ENCODE measurements at places on chromosomes 5 and 9.

- peak; percentile 72 for DNase-seq
Measured at GRCh38 chr9:108469654-108470053, 386.1 kb downstream of the ACTL7B start.

GRCh38 chr5:54013556-54014194, 296.7 kb downstream of the ARL15 start:
- peak; percentile 85 for DNase-seq

DNA sequence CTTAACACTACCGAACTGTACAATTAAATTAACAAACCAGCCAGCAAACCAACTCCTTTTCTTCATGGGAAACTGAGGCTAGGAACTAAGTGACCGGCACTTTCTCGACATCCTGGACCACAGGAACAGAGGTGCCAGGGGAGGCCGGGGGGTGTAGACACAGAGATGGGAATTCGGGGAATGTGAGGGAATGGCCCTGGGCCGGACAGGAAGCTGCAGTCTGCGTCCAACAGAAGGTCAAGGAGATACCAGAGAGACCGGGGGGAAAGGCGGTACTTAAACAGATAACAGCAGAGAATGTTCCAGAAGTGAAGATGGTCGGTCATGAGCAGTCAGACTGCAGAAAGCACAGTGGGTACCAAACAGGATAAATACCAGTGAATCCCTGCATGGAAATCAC, 40.3 kb downstream of the DBH start:
- DNase-seq: no peak

GRCh38 chr5:100889165-100889743, 13.8 kb downstream of the ST8SIA4 start:
- no peak for DNase-seq

- DNase-seq: no peak
Measured at GRCh38 chr5:164184158-164184557, 678.7 kb downstream of the MAT2B start.

DNA sequence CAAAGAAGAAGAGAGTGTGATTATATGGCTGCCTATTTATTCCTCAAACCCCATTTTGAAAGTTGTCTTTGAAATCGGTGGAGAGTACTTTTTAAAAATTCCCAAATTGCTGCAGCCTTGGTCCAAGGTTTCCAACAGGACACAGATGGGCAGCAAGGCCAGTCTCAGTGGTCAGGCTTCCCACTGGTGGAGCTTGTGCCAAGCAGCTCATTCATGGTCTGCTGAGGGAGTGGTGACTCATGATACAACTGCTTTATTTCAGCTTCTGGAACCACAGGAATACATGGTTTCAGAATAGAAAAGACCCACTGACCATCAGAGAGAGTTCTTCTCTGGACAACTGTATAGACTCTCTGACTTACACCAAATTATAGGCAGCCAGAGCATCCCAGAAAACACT, 673.1 kb upstream of the KLF4 start:
- peak; percentile 69 for DNase-seq

- DNase-seq: no peak
Measured at GRCh38 chr5:133936651-133937015, 31.8 kb downstream of the C5orf15 start.

DNA sequence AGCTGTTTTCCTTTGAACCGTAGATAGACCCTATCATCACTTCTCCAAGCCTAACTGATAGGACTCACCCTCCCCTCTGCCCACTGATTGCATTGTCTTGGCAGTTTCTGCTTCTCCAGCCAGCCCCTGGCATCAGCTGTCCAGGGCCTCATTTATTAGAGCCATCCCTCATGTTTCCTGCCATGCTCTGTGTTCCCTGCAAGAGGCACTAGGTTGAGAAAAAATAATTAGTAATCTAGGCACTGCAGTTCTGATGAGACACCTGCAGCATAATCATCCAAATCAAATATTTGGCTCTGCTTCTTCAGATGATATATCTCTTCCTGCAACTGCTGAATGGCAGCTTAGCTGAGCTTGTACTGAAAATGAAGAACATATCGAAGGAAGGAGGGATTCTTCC, 303.0 kb upstream of the TLE4 start:
- DNase-seq: no peak

GRCh38 chr9:89806371-89807100, 201.7 kb downstream of the GADD45G start:
- peak; percentile 79 for DNase-seq

DNA sequence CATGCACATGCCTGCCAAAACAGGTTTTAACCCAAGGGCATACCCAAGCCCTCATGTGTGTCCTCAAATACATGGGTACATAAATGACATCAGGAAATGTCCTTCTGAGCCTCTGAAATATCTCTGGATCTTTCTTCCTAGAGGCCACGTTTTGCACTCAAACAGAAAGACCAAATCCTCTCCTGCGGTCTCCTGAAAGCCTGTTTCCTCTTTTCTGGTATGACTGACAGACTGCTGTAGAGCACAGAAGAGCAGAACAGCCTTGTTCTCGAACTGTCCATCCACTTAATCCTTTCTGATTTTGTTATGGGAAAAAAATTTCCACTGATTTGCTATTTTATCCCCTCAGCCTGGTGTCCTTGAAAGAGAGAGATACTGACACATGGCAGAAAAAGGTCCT, 107.2 kb downstream of the ASTN2 start:
- DNase-seq: no peak

GRCh38 chr5:27906481-27906880, 868.1 kb upstream of the CDH9 start:
- DNase-seq: no peak

GRCh38 chr5:44847206-44847852, 38.6 kb downstream of the MRPS30 start:
- no peak for DNase-seq

- DNase-seq: no peak
Measured at GRCh38 chr5:139378101-139378825, 4.8 kb downstream of the SLC23A1 start.

- no peak for DNase-seq
Measured at GRCh38 chr9:89440951-89441654, 56.8 kb downstream of the SEMA4D start.

DNA sequence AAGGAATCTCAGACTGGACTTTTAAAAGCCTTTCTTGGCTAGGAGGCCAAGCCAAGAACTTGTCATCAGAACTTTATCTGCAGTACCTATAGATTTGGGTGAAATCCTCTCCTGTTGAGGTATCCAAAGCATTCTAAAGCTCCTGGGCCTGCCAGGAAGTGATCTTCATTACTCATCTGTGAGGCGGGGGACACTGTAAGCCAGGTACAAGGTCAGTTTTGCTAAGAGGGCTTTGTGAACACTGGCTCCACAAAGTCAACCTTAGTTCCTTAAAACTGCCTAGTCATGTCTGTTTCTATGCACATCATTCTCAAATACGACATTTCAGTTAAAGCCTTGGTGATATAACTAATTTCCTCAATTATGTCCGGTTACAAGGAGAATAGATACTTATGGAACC, 236.7 kb downstream of the PIK3R1 start:
- no peak for DNase-seq

GRCh38 chr9:125556046-125556721, 150.8 kb downstream of the MAPKAP1 start:
- DNase-seq: no peak

- no peak for DNase-seq
Measured at GRCh38 chr5:35835796-35836742, 20.6 kb upstream of the IL7R start.

GRCh38 chr5:102527547-102527946, 28.7 kb upstream of the SLCO6A1 start:
- DNase-seq: no peak

GRCh38 chr5:74875994-74876791, 10.0 kb upstream of the FAM169A start:
- DNase-seq: no peak

- no peak for DNase-seq
Measured at GRCh38 chr5:71576241-71576640, 10.9 kb upstream of the MCCC2 start.

GRCh38 chr5:40690267-40690666, 10.6 kb downstream of the PTGER4 start:
- no peak for DNase-seq

DNA sequence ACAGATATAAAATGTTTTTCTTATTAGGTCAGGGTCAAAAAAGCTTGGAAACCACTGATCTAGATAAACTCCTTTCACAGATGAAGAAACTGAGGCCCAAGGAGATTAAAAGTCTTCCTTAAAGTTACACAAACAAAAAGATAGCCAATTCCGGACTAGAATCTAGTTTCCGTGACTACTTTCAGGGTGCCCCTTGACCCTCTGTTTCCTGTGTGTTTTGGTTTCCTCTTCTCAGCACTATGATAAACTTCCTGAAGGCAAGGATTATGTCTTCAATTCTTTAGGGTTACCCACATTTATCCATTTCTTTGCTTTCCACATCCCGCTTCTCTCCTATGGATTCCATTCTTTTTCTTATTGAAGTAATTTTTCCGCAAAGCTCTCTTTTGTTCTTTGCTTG, 83.1 kb downstream of the ADAMTS12 start:
- no peak for DNase-seq

DNA sequence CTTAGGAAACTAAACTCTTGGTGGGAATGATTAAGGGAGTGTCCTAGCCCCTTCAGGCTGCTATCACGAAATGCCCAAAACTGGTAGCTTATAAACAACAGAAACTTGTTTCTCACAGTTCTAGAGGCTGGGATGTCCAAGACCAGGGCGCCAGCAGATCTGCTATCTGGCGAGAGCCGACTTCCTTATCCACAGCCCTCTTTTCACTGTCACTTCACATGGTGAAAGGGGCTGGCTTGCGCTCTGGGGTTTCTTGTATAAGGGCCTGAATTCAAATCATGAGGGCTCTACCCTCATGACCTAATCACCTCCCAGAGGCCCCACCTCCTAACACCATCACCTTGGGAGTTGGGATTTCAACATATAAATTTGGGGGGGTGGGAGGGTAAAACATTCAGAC, 49.1 kb downstream of the IPPK start:
- no peak for DNase-seq

DNA sequence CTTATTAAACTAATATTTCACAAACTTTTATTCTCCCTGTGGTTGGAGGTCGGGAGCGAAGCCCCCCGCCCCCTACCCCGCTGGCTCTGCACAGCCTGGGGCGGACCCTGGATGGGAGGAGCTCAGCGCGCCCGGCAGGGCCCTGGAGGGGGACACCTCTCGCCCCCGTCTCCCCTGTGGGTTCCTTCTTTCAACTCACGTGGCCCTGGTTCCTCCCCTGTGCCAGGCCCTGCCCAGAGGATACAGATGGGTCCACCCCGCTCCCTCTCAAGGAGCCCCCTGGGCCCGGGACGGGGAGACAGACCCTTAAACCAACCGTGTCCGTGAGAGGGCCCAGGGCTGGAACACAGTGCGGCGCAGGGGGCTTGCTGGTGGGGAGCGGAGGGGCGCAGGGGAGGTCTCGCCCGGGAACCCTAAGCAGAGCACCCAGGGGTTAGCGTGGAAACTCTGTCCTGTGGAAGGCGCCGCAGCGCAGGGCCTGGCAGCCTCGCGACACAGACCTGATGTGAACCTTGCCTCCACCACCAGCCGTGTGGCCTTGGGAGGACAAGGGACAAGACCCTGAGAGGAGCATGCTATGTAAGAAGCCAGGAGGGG, 103.7 kb upstream of the MVB12B start:
- no peak for DNase-seq

DNA sequence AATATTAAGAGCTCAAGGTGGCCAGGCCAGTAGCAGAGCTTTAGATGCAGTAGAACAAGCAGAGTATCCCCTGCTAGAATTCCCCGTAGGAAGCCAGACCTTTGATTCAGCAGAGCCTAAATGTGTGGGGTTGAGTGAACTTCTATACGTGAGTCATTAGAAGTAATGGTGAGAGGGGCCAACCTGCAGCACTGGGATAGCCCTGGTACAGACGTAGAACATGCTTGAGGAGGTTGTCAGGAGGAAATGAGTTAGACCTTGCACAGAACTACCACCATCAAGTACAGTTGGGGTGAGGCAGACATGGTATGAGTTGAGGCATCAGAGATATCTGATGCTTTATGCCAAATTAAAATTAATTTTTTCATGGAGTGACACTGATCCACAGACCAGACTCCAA, 42.0 kb downstream of the PDCD1LG2 start:
- peak; percentile 60 for DNase-seq

- no peak for DNase-seq
Measured at GRCh38 chr9:38720083-38720745, at the start of gene FAM240B. FAM240B (minus strand) TSS chr9:38720133; CDS start chr9:38703999, 16,134 bp downstream.

GRCh38 chr5:107781451-107781850, 110.7 kb upstream of the EFNA5 start:
- peak; percentile 16 for DNase-seq

DNA sequence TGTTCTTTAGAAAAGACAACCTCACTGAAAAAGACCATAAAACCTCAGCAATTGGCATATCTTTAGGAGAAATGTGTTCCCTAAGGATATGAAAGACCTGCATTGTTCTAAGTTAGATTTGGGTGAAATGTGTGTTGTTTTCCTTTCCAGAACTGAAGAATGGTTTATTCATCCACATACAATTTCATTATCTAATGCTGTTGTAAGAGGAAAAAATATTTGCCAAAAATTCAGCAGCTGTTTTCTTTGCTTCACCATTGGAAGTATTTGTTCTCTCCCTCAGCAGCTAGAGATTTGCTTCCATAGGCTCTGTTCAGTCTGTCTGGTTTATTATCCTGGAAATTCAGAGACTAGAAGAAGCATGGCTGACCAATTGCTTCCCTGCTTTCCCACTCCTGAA, 150.9 kb downstream of the ISOC1 start:
- peak; percentile 50 for DNase-seq

- no peak for DNase-seq
Measured at GRCh38 chr5:107032629-107033028, 638.1 kb downstream of the EFNA5 start.

GRCh38 chr5:169655353-169655752, 18.3 kb downstream of the DOCK2 start:
- no peak for DNase-seq

- peak; percentile 11 for DNase-seq
Measured at GRCh38 chr5:178839319-178839704, 20.4 kb upstream of the ZNF354B start.
